ENCODE measurements at places on chromosomes 16 and 17.

DNA sequence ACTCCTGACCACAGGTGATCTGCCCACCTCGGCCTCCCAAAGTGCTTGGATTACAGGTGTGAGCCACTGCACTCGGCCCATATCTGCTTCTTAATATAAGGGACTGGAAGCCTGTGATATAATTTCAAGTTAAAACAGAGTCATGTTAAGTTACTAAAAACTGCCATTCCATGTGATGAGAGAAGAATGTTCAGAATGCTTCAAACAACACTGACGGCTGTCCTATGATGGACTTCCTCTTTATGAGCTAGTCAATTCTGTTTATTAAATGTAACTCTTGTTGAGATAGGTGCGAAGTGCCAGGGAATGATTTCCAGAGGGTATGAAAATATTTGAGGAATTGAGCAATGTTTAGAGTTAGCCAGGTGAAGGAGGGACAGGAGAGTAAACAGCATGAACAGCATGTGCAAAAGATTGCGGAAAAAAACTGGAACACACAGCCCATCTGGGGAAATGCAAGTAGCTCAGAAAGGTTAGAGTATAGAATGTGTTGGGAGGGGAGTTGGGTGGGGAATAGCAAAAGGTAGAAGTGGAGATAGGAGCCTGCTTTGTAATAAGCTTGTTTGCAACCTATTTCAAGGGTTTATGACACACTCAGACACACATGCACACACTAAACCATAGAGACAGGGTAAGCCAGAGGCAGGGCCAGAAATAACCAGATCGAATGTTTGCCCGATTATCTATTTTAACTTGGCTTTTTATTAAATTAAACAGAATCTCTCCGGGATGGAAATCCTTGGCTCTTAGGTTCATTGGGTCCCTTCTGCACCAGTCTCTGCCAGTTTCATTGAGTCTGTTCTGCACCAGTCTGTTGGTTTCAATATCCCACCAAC, 135.6 kb upstream of the COX10 start:
- DNase-seq = no peak

DNA sequence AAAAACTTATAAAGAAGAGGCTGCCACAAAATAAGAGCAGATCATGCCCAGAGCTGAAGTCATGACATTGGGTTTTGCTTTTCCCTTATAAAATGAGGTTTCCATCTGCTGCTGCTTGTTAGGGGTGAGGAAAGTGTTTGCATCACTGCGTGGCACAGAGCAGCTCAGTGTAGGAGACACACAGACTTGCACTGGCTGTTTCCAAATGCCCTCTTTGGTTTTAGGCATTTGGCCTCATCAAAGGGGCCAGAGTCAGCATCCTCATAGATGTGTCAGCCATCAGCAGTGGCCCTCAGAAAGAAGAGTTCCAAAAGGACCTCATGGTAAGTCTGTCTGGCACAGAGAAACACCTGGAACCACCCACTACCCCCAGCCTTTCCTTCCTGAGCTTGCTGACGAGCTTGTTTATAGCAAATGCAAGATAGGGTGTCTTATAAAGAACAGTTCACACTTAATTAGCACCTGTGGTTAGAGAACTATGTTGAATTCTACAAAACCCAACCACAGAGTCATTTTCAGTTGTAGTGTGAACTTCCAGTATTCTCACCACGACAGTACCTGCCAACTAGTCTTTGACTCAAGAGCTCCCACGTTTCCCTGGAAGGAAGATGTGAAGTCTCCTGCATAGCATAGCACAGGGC, 17.0 kb downstream of the VWA3A start:
- no peak for DNase-seq

DNA sequence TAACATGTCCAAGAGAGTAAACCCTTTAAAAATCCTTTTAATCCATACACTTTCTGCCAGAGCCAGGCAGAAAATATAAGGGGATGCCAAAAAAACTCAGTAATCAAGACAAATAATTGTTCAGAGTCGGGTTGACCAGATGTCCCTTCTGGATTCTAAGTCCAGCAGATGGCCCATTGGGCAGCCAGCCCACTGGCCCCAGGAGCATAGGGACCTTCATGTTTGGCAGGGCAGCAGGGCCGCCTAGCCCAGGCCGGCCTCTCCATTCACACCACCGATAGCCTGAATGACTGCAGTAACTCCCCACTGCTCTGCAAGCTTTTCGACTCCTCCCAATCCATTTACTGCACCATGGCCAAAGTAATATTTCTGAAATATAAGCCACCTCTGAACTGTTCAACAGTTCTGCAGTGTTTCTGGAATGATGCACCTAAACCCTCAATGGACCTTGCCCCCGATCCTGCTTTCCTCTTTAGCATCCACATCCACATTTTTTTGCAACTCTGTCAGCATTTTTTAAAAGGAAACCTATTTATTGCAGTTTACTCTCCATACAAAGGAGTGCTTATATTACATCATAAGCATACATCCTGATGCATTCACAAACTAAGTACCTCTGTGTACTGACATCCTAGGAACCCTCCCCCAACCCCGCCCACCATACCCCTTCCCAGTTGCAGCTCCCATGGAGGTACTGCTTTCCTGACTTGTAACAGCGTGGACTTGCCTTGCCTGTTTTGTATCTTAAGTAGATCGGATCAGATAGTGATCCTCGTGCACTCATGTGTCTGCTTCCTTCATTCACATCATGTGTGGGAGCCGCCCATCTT, 46.4 kb downstream of the LDHD start:
- no peak for DNase-seq

- DNase-seq = no peak
These were observed 20.6 kb upstream of the CHMP6 start for GRCh38 chr17:80970762-80971703.

DNA sequence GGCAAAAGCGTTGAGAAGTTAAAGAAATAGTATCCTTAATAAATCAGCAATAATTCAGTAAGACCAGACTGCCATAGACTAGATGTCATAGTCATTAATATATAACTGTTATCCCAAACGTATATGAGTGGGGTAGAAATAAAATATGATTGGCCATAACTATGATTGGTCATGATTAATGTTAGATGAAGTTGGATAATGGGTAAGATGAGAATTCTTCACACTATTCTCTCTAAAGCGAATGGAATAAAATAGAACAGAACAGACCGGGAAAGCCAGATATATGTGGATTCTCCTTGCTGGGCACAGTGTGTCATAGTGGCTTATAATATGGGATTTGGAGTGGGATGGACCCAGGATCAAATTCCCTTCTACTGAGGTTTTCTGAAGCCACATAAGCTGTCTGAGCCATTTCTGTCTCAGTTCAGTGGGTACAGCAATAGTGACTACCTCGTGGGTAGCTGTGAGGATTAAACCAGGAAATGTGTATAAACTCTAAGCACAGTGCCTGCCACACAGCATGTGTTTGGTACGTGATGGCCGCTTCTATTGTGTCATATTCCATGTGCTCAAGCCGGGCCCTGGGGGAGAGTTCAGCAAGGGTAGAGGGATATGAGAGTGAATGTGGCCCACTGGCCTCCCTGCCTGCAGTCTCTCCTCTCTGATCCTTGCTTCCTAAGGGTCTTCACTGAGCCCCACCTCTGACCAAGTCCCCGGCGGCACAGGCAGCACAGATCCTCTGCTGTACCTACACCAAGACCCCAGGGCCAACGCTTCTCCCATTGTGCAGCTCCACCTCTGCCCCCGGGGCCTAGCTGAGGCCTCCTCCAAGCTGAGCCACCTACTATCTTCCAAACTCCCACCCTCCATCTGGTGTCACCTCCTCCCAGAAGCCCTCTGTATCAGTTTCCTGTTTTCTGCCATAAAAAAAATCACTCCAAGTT, 3.7 kb downstream of the CETP start:
- DNase-seq = no peak
